Activated CD4-positive, alpha-beta T cell treated with anti-CD3 and anti-CD28 coated beads, Interleukin-2, amount 10 ng/mL, durations not matched to agents 7 days and 5 days (primary cell): ENCODE measurements at places on chromosomes 7 and 10. TPM values are rescaled to one million over a fixed set of nuclear protein-coding genes. Genes with fewer than 3 reads are reported as not detected.

DNA sequence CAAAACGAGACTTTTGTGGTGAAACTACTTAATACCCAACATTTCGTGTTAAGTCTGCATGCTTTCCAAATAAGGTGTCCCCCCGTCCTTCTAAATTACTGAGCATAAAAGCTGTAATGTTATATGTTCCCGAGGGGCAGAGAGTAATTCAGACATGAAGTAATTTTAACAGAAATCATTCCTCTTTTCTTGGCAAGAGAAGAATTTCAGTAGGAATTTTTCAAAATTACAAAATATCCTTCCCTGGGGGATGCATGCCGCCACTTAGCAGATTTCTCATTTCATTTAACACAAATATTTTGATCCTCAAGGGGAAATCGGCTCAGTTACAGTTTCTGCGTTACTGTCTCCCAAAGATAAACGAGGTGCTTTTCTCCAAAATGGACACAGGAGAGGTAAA is 213.2 kb upstream of the RHOBTB1 start:
- H3K4me1 ChIP-seq = no peaks in the 10 kb centered on the region
- H3K27me3 ChIP-seq = peaks cover 7% of the 10 kb centered on the region
- no peaks in the 10 kb centered on the region for H3K36me3 ChIP-seq
- no peak overlapping the region for H3K4me3 ChIP-seq
- H3K27ac ChIP-seq = no peak overlapping the region

The SPDYE11 gene
- not detected for total RNA-seq

The CCDC3 gene
- 0.12 TPM for total RNA-seq

The FLNC gene
- total RNA-seq = not detected

GRCh38 chr7:66576646-66577045 is 52.0 kb upstream of the KCTD7 start:
- no peak overlapping the region for H3K4me3 ChIP-seq
- H3K4me1 ChIP-seq = peaks cover 42% of the 10 kb centered on the region
- H3K36me3 ChIP-seq = peaks cover 46% of the 10 kb centered on the region
- no peaks in the 10 kb centered on the region for H3K27me3 ChIP-seq
- no peak for DNase-seq

GRCh38 chr7:89001306-89001705 is 205.8 kb upstream of the TEX47 start:
- H3K4me1 ChIP-seq = peaks cover 18% of the 10 kb centered on the region
- H3K36me3 ChIP-seq = no peaks in the 10 kb centered on the region
- H3K27me3 ChIP-seq = peaks cover 20% of the 10 kb centered on the region
- H3K4me3 ChIP-seq = no peak overlapping the region
- no peak overlapping the region for H3K27ac ChIP-seq
- no peak for DNase-seq

The PKD2L1 gene
- total RNA-seq = not detected

GRCh38 chr10:4306871-4307270 is 519.1 kb upstream of the AKR1E2 start:
- peaks cover 9% of the 10 kb centered on the region for H3K27me3 ChIP-seq
- no peaks in the 10 kb centered on the region for H3K4me1 ChIP-seq
- H3K27ac ChIP-seq = no peak overlapping the region
- no peaks in the 10 kb centered on the region for H3K36me3 ChIP-seq
- DNase-seq = no peak
- H3K4me3 ChIP-seq = no peak overlapping the region

DNA sequence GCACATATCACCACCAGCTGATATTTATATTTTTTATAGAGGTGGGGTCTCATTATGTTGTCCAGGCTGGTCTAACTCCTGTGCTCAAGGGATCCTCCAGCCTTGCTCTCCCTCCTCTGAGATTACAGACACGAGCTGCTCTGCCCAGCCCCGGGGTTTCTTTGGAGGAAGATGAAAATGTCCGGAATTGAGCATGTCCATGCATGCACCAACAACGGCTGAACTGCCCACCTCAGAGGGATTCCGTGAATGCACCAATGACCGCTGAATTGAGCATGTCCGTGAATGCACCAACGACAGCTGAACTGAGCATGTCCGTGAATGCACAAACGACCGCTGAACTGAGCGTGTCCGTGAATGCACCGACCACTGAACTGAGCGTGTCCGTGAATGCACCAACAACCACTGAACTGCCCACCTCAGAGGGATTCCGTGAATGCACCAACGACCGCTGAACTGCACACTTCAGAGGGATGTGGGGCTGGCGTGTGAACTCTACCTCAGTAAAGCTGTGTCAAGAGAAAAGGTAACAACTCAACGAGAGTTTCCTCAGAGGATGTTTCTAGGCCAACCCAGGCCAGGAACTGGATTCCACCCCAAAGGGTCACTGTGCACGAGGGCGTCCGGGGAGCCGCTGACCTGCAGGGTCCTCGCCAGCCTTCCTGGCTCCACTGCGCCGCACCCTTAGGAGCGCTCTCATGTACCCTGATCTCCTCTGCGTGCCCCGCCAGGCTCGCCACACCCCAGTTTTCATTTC is 34.9 kb upstream of the INPP5A start:
- H3K27ac ChIP-seq = no peak overlapping the region
- DNase-seq = no peak
- no peak overlapping the region for H3K4me3 ChIP-seq
- no peaks in the 10 kb centered on the region for H3K36me3 ChIP-seq

GRCh38 chr7:116229366-116229765 is 19.0 kb downstream of the TES start:
- H3K36me3 ChIP-seq = peaks cover 12% of the 10 kb centered on the region
- peaks cover 72% of the 10 kb centered on the region for H3K4me1 ChIP-seq
- no peaks in the 10 kb centered on the region for H3K27me3 ChIP-seq
- no peak for DNase-seq

- H3K4me1 ChIP-seq = no peaks in the 10 kb centered on the region
- DNase-seq = no peak
- H3K27ac ChIP-seq = no peak overlapping the region
- H3K27me3 ChIP-seq = no peaks in the 10 kb centered on the region
- H3K36me3 ChIP-seq = no peaks in the 10 kb centered on the region
- no peak overlapping the region for H3K4me3 ChIP-seq
These were observed 293.1 kb downstream of the C7orf25 start for GRCh38 chr7:42618651-42619360.

DNA sequence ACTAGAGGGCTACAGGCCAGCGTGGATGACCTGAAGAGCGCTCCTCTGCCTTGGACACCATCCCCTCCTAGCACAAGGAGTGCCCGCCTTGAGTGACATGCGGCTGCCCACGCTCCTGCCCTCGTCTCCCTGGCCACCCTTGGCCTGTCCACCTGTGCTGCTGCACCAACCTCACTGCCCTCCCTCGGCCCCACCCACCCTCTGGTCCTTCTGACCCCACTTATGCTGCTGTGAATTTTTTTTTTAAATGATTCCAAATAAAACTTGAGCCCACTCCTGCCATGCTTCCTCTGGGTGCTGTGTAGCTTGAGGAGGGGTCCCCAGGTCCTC is 4.5 kb downstream of the SNCG start:
- no peak overlapping the region for H3K27ac ChIP-seq
- no peaks in the 10 kb centered on the region for H3K36me3 ChIP-seq
- H3K4me3 ChIP-seq = no peak overlapping the region

GRCh38 chr10:44960482-44961229 is 1.1 kb downstream of the RASSF4 start:
- H3K36me3 ChIP-seq = peaks cover 12% of the 10 kb centered on the region
- H3K4me3 ChIP-seq = peak overlapping the region; percentile 35

DNA sequence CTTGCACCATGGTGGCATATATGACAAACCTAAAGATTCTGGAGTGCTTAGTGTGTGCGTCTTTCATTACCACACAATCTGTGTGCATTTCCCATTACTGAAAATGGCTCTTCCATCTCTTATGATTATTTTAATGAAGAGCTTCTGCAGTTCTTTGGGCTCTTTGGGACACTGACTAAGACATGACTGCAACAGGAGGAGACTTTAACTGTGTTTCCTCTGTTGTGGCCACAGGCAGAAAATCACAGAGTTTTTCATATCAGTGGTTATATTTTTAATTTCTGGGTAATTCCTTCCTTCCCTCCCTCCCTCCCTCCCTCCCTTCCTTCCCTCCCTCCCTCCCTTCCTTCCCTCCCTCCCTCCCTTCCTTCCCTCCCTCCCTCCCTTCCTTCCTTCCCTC is 58.1 kb downstream of the WNT2 start:
- no peaks in the 10 kb centered on the region for H3K4me1 ChIP-seq
- no peak overlapping the region for H3K27ac ChIP-seq
- H3K27me3 ChIP-seq = peaks cover 3% of the 10 kb centered on the region
- H3K36me3 ChIP-seq = no peaks in the 10 kb centered on the region
- DNase-seq = no peak

DNA sequence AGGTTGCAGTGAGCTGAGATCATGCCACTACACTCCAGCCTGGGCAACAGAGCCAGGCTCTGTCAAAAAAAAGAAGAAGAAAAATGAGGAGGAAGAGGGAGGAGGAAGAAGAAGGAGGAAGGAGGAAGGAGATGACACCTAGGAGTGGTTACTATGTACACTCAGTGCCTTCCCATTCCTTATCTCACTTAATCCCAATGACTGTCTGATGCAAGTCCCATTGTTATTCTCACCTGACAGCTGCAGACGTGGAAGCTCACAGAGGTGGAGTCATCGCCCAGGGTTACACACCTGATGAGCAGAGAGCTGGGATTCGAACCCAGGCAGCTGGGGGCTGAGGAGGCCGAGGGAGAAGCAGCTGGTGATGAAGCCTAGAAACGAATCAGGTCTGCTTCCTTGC is 258.8 kb downstream of the SNX10 start:
- no peaks in the 10 kb centered on the region for H3K36me3 ChIP-seq
- no peaks in the 10 kb centered on the region for H3K4me1 ChIP-seq
- no peak for DNase-seq

GRCh38 chr10:122852261-122852660 is 6.6 kb upstream of the CUZD1 start:
- DNase-seq = no peak
- H3K4me3 ChIP-seq = no peak overlapping the region
- peaks cover 32% of the 10 kb centered on the region for H3K4me1 ChIP-seq
- H3K27ac ChIP-seq = no peak overlapping the region
- no peaks in the 10 kb centered on the region for H3K27me3 ChIP-seq

The RBP4 gene
- total RNA-seq = not detected

GRCh38 chr7:37218956-37219355 is 229.7 kb downstream of the ELMO1 start:
- H3K36me3 ChIP-seq = peaks cover 40% of the 10 kb centered on the region
- H3K4me1 ChIP-seq = peaks cover 18% of the 10 kb centered on the region
- no peak overlapping the region for H3K27ac ChIP-seq
- DNase-seq = no peak

DNA sequence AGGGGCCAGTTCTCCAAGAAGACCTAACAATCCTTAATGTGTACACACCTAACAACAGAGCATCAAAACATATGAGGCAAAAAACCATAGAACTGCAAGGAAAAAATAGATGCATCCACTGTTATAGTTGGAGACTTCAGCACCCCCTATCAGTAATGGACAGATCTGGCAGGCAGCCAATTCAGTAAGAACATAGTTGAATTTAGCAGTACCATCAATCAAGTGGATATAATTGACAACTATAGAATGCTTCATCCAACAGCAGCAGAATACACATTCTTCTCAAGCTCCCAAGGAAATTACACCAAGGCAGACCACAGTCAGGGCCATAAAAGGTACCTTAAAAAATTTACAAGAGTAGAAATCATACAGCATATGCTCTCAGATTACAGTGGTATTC is 42.2 kb downstream of the POLL start:
- H3K27ac ChIP-seq = no peak overlapping the region
- no peaks in the 10 kb centered on the region for H3K27me3 ChIP-seq
- DNase-seq = no peak
- peaks cover 2% of the 10 kb centered on the region for H3K36me3 ChIP-seq
- no peaks in the 10 kb centered on the region for H3K4me1 ChIP-seq

The ACTL6B gene
- total RNA-seq = not detected

The CALY gene
- not detected for total RNA-seq

- H3K27ac ChIP-seq = no peak overlapping the region
- peaks cover 11% of the 10 kb centered on the region for H3K36me3 ChIP-seq
- DNase-seq = no peak
- H3K4me3 ChIP-seq = no peak overlapping the region
- H3K27me3 ChIP-seq = peaks cover 15% of the 10 kb centered on the region
- H3K4me1 ChIP-seq = peaks cover 32% of the 10 kb centered on the region
These were observed 161.2 kb downstream of the DNAJB6 start for GRCh38 chr7:157497744-157498651.

The GPR141 gene
- not detected for total RNA-seq

The CDC14C gene
- not detected for total RNA-seq

DNA sequence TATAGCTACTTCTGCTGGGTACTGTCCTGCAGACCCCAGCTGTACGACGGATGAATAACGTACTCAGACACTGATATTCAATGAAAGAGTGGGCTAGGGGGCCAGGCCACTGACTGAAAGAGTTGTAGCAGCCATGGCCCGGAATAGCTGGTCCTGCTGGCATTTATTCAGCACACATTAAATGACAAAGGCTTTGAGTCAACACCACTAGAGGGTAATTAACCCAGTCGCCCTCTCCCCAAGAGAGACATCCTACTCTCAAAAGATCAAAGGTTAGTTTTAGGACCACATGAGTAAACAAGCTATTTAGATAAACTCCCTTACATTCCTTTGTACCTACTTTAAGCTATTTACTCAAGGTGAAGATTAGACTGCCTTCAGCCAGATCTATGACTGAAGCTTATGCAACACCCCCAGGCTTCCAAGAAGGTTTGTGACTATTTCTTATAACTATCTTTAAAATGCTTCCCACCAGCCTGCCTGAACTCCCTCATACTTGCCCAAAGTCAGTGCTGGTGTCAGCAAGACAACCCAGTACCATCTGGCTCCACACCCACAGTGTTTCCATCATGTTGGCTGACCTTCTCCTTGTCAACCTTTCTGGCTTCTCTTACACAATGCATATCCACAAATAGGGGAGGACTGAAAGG is 629.1 kb downstream of the SORCS1 start:
- no peak overlapping the region for H3K27ac ChIP-seq
- H3K27me3 ChIP-seq = no peaks in the 10 kb centered on the region
- H3K4me1 ChIP-seq = no peaks in the 10 kb centered on the region
- H3K4me3 ChIP-seq = no peak overlapping the region
- DNase-seq = no peak

GRCh38 chr7:130458257-130458656 is 17.4 kb upstream of the CEP41 start:
- no peaks in the 10 kb centered on the region for H3K27me3 ChIP-seq
- peak overlapping the region; percentile 6 for H3K27ac ChIP-seq
- DNase-seq = no peak
- H3K4me3 ChIP-seq = no peak overlapping the region
- H3K4me1 ChIP-seq = peaks cover 11% of the 10 kb centered on the region
- H3K36me3 ChIP-seq = peaks cover 10% of the 10 kb centered on the region

DNA sequence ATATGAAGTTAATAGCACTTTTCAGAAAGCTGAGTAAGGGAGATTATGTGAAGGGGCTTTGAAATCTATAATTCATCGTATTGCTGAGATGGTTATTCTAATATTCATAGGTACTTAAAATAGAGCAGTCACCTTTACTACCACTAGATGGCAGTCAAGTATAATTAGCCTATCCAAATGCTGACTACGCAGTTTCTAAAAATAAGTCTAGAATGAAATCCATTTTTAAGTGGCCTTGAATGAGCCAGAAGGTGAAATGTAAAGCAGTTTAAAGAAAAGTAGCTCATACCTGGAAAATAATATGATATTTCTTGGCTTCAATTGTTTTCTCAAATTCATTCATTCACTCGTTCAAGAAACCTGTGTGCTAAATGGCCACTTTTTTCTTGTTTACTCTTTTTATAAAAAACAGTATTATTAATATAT is 1277.1 kb downstream of the GATA3 start:
- no peak overlapping the region for H3K4me3 ChIP-seq
- H3K27me3 ChIP-seq = peaks cover 13% of the 10 kb centered on the region
- no peak overlapping the region for H3K27ac ChIP-seq
- no peaks in the 10 kb centered on the region for H3K4me1 ChIP-seq

The LIPK gene
- total RNA-seq = not detected

- no peak overlapping the region for H3K4me3 ChIP-seq
- no peaks in the 10 kb centered on the region for H3K4me1 ChIP-seq
- no peak overlapping the region for H3K27ac ChIP-seq
- peaks cover 3% of the 10 kb centered on the region for H3K27me3 ChIP-seq
- no peaks in the 10 kb centered on the region for H3K36me3 ChIP-seq
These were observed 30.0 kb upstream of the TRIL start for GRCh38 chr7:28988091-28988490.
